ENCODE measurements at places on chromosomes 4 and X.

GRCh38 chr4:134408897-134409296, 207.3 kb upstream of the PABPC4L start:
- DNase-seq, result no peak

- no peak for DNase-seq
Measured at GRCh38 chr4:114399105-114399504, 199.5 kb upstream of the UGT8 start.

DNA sequence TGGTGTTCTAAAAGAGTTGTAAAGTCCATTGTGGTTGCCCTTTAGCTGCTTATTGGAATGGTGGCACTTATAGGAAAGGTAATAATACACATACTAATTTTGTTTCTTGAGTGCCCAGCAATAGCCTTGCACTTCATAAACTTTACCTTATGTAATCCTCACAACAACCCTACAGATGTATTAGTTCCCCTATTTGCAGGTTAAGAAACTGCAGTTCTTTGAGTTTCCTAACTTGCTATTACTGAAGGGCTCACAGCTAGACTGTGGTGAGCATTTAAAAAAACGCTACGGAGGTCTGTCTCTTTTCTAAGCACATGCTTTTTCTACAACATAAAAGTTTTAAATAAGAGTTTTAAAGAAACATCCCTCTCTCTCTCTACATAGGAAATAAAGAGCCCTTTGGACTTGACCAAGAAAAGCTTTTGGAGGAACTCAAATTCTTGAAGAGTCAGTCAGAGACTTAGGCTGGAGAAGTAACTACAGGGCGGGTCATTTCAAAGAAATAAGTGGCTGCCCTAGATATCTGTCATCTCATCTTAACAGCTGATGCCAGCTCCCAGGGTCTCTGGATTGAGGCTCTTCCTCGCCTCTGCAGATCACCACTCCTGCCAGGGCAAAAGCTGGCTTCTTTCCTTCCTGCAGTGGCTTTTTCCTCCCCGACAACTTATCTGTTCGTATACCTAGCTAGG, 42.0 kb upstream of the FBXW7 start:
- no peak for DNase-seq

GRCh38 chrX:142312591-142312990, 107.5 kb upstream of the MAGEC2 start:
- DNase-seq, result no peak

DNA sequence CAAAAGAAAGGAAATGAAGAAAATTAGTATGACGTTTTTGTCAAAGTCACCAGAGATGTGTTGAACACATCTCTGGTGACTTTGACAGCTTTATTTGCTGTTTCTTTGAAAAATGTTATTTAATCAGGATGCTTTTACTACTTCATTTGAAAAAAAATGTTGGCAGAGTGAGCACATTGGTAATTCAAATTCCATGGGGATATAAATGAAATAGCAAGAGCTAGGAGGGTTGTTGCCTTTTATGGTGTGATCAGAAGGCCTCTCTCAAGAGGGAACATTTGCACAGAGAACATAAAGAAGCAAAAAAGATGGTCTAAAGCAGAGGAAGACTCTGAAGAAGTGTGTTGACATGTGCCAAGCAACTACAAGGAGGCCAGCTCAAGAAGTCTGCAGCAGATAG, 46.6 kb upstream of the CXCL8 start:
- DNase-seq, result no peak

- DNase-seq, result no peak
Measured at GRCh38 chr4:106172861-106173260, 143.1 kb downstream of the TBCK start.

DNA sequence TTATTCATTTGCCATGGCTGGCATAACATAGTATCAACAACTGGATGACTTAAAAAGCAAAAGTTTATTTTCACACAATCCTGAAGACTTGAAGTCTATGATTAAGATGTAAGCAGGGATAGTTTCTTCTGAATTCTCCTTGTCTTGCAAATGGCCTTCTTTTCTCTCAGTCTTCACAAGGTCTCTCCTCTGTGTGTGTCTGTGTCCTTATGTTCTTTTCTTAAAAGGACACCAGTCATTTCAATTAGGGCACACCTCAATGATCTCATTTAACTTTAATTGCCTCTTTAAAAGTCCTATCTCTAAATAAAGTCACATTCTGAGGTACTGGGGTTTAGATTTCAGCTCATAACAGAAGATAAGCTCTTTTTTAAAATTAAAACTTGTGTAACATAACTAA, 399.7 kb downstream of the PABPC4L start:
- peak; percentile 2 for DNase-seq

DNA sequence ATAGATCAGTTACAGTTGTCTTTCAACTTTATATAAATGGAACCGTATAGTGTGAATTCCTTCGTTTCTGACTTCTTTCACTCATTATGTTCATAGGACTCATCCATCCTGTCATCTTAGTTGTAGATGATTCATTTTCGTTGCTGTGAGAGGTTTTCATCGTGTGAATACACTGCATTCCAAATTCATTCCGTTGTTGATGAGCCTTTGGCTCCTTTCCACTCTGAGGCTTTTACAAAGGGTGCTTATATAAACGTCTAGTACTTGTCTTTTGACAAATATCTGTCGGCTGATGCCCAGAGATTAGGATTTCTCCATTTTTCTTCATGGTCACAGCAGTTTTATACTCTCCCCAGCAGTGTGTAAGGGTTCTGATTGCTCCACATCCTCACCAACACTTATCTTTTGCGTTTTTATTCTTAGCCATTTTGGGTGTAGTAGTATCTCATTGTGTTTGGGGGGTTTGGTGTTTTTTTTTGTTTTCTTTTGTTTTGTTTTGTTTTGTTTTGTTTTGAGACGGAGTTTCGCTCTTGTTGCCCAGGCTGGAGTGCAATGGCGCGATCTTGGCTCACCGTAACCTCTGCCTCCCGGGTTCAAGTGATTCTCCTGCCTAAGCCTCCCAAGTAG, 48.6 kb downstream of the LRP2BP start:
- DNase-seq, result peak; percentile 62

- DNase-seq, result no peak
Measured at GRCh38 chrX:114015966-114016365, 567.9 kb upstream of the HTR2C start.

DNA sequence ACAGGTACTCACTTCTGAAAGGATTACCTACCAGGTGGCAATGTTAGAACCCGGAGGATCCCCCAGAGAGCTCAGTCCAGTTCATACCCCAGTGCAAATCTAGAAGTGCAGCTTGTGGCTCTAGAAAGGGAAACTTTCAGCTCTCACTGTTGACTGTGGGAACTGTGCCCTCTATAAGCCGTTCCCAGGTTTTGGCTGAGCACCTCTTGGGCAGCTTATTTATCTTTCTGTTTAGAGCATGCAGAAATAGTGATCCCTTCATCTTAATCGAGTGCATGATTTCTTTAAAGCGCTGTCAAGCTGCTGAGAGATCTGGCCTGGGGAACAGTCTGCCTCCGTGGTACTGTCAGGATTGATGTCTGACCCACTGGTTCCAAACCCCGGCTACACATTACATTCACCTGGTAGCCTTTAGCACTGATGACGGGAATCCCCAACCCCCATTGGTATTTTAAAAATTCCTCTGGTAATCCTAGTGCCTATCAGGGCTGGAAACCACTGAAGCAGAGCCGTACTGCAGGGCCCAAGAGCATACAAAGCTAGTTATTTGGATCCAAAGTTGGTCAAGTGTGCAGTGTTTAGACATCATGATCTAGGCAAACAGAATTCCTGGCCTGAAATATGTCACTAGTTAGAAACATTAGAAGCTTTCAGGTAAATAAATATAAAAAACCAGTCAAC, 103.2 kb downstream of the KLHL8 start:
- no peak for DNase-seq

- no peak for DNase-seq
Measured at GRCh38 chr4:92307181-92307580, 3.4 kb downstream of the GRID2 start.

GRCh38 chrX:112025753-112026152, 56.8 kb downstream of the TRPC5 start:
- no peak for DNase-seq

GRCh38 chrX:34810916-34811315, 131.7 kb upstream of the FAM47B start:
- no peak for DNase-seq

DNA sequence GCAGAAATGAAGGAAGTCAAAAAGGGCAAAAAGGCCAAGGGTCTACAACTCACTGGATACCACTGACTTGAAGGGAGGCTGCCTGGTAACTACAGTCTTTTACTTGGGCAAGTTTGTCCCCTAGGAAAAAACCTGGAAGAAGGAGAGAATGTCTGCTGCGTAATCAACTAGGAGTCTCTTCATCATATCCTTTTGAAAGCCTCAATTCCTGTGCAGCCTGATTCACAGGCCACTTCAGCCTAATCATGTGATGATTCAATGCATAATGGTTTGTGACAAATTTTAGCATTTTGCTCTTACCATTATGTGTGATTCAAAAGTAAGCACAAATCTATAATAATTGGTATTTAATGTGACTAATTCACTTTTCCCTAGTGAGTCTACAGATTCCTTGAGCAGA, 273.6 kb downstream of the FRMPD4 start:
- DNase-seq, result peak; percentile 56

GRCh38 chrX:43964936-43965335, 8.3 kb downstream of the NDP start:
- peak; percentile 58 for DNase-seq

- DNase-seq, result no peak
Measured at GRCh38 chrX:17020851-17021821, 74.7 kb downstream of the REPS2 start.

DNA sequence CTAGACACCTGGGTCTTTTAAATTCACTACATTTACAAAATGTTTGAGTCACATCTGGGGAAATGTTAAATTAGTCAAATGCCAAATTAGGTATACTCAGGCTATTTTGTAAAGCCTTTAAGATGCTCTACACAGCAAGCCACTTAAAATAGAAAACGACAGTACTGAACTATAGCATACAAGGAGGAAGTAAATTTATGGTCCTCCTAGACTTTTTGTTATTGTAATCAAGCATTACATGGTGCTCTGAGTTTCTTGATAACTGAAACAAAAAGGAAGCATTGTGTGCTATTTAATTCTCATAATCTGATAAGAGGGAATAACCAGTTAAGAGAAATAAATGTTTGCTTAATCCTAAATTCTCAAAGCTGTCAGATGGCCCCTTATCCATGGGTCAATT, 46.2 kb downstream of the SLC9A7 start:
- no peak for DNase-seq

DNA sequence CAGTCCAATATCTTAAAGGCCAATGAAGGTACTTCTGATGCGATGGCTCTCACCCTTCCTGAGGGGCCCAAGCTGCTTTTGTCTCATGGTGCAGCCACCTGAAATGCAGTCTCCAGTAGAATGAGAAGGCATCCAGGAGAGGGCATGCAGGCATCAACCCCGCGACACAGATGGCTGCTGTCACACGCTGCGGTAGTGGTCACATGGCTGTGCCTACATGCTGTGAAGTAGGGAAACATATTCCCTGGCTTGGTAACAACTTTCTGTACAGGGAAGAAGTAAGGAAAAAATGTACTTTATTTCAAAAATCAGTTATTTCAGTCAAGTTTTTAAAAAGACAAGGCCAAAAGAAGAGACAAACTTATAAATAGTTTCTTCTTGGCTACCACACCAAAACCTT, 139.9 kb downstream of the TRIML1 start:
- no peak for DNase-seq

DNA sequence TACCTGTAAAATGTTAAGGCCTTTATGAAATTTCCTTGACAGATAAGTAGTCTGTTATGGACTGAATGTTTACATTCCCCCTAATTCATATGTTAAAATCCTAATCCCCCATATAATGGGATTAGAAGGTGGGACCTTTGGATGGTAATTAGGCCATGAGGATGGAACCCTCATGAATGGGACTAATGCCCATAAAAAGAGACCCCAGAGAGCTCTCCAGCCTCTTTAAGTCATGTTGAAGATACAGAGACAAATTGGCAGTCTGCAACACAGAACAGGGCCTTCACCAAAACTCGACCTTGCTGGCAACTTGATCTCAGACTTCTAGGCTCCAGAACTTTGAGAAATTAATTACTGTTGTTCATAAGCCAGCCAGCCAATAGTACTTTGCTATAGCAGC, 1344.5 kb upstream of the PCDH7 start:
- DNase-seq, result no peak

GRCh38 chr4:126825083-126825482, 807.7 kb upstream of the INTU start:
- DNase-seq, result no peak

- DNase-seq, result no peak
Measured at GRCh38 chr4:180650273-180650672, 1592.9 kb upstream of the TENM3 start.

- DNase-seq, result no peak
Measured at GRCh38 chr4:180766944-180767729, 1476.1 kb upstream of the TENM3 start.

- DNase-seq, result peak; percentile 44
Measured at GRCh38 chr4:123588631-123589241, 192.1 kb downstream of the SPRY1 start.

DNA sequence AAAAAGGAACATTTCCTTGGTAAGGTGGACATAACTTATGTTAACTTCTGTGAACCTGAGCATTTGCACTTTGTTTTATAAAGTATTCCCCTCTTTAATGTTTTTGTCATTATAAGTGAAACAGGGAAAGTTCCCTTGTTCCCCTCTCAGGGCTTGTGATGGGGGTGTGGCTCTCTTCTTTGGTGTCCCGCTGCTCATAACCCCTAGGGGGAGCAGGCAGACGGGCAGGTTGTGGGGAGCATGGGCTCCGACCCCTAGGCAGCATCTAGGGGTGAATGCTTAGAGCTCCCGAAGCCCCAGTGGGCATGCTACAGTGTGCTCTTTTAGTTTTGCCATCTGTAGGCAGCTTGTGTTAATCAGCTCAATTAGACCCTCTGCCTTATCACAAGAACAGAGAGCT, 200.4 kb downstream of the DACH2 start:
- no peak for DNase-seq

- DNase-seq, result no peak
Measured at GRCh38 chr4:20326460-20326859, 74.8 kb downstream of the SLIT2 start.

GRCh38 chr4:172287117-172287516, 473.9 kb downstream of the GALNTL6 start:
- no peak for DNase-seq

DNA sequence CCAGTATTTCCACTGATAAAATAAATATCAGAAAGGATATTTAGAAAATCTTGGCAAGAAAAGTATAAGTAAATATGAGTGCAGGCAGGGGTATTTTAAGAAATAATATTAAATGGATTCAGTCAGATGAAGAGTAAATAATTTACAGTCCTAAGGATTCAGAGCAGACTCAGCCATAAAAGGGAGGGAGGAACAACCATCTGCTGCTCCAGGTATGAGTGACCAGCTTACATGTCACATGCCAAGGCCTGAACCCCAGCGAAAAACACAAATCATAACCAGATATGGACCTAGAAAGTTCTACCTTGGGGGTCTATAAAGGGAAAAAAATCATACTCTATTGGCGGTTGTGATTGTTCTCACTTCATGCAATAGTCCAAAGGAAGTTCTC, 166.8 kb downstream of the COL4A6 start:
- DNase-seq, result no peak

DNA sequence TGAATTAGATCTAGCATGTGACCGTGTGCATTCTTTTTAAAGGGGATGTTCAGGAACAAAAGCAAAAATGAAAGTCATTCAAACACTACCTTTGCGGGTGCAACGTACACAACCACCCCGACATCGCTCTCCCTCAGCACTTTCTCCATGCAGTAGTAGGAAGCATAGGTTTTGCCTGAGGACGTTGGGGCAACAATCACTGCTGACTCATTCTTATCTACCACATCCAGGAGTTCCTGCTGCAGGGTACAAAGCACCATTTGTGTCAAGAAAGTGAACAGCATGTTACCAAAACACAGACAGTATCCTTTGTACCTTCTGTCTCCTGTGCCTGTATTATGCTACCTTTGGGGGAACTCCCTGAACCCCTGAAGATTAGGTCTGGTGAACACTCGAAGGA, 58.6 kb downstream of the DDX60L start:
- DNase-seq, result peak; percentile 70

Data from ELR (cell line).